ENCODE measurements at places on chromosomes 13 and 19. TPM values are rescaled to one million over a fixed set of nuclear protein-coding genes. Genes with fewer than 3 reads are reported as not detected.

- no peaks in the 10 kb centered on the region for H3K4me1 ChIP-seq
- no peak overlapping the region for H3K27ac ChIP-seq
- H3K27me3 ChIP-seq: no peaks in the 10 kb centered on the region
- no peak for DNase-seq
- no peaks in the 10 kb centered on the region for H3K36me3 ChIP-seq
Observed at GRCh38 chr13:74929436-74929835, 552.5 kb downstream of the TBC1D4 start.

- H3K36me3 ChIP-seq: no peaks in the 10 kb centered on the region
- no peak overlapping the region for H3K4me3 ChIP-seq
- no peaks in the 10 kb centered on the region for H3K27me3 ChIP-seq
- H3K27ac ChIP-seq: no peak overlapping the region
Observed at GRCh38 chr13:105165449-105166125, 1369.9 kb downstream of the EFNB2 start.

GRCh38 chr13:90498096-90498495, 849.4 kb upstream of the MIR17HG start:
- H3K27me3 ChIP-seq: no peaks in the 10 kb centered on the region
- no peak overlapping the region for H3K4me3 ChIP-seq
- no peak overlapping the region for H3K27ac ChIP-seq
- no peak for DNase-seq
- no peaks in the 10 kb centered on the region for H3K36me3 ChIP-seq

- DNase-seq: no peak
Observed at GRCh38 chr13:106484537-106485193, 50.8 kb downstream of the EFNB2 start.

C3 gene
- total RNA-seq: 0.77 TPM
